ENCODE measurements at places on chromosomes 2 and 18. TPM values are rescaled to one million over a fixed set of nuclear protein-coding genes. Genes with fewer than 3 reads are reported as not detected.

Gene ANKAR
- total RNA-seq = 10.3 TPM

GRCh38 chr2:75023666-75024455 lies 65.4 kb downstream of the POLE4 start:
- no peak overlapping the region for H3K27ac ChIP-seq
- H3K4me1 ChIP-seq = peaks cover 2% of the 10 kb centered on the region
- no peaks in the 10 kb centered on the region for H3K27me3 ChIP-seq
- H3K4me3 ChIP-seq = no peak overlapping the region

DNA sequence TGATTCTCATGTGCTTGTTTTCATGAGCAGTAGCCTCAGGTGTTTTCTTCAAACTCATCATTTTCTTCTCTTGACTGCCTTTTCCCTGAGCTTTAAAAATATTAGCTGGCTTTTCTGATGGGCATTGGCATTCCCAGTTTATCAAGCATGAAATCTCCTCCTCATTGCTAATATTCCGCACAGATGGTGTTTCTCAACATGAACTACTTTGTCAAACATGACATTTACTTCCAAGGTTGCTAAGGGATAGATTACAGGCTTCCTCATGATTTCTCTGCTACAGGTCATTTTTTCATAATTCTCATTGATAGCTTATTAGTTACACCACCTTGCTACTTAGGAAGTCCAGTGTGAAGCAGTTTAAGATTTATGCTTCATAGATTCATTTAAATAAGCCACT lies 1116.9 kb upstream of the CNTNAP5 start:
- H3K36me3 ChIP-seq = no peaks in the 10 kb centered on the region
- DNase-seq = no peak
- H3K4me3 ChIP-seq = no peak overlapping the region
- no peaks in the 10 kb centered on the region for H3K4me1 ChIP-seq
- no peak overlapping the region for H3K27ac ChIP-seq

Gene ELOA2
- not detected for total RNA-seq

GRCh38 chr2:62055724-62056336 lies 140.1 kb upstream of the B3GNT2 start:
- no peaks in the 10 kb centered on the region for H3K27me3 ChIP-seq
- no peak for DNase-seq
- H3K36me3 ChIP-seq = no peaks in the 10 kb centered on the region
- H3K27ac ChIP-seq = no peak overlapping the region

GRCh38 chr2:70746094-70746974 lies 21.7 kb downstream of the ADD2 start:
- no peak for DNase-seq
- no peaks in the 10 kb centered on the region for H3K36me3 ChIP-seq
- no peak overlapping the region for H3K27ac ChIP-seq
- no peak overlapping the region for H3K4me3 ChIP-seq

GRCh38 chr2:1011006-1011405 lies 60.4 kb downstream of the SNTG2 start:
- H3K4me1 ChIP-seq = peaks cover 10% of the 10 kb centered on the region
- H3K4me3 ChIP-seq = no peak overlapping the region
- H3K27ac ChIP-seq = no peak overlapping the region

Gene TUBA3E
- total RNA-seq = not detected

DNA sequence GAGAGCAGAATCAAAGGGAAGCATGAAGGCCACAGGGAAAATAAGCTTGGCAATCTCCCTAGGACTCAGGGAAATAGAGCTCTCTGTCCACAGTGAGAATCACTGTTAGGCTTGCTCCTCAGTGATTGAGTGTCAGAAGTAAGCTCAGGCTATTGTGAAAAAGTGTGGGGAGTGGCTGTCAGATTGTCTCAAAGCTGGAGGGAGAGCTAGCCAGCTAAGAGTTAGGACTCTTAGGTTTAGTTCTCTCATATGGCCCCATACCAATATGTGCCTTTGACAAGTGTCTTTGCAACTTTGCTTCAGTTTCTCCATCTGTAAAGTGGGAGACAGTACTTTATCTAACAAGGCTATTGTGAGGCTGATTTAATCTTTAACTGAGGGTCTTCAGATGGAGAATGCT lies 17.2 kb downstream of the EIF4E2 start:
- DNase-seq = no peak
- peaks cover 18% of the 10 kb centered on the region for H3K36me3 ChIP-seq

DNA sequence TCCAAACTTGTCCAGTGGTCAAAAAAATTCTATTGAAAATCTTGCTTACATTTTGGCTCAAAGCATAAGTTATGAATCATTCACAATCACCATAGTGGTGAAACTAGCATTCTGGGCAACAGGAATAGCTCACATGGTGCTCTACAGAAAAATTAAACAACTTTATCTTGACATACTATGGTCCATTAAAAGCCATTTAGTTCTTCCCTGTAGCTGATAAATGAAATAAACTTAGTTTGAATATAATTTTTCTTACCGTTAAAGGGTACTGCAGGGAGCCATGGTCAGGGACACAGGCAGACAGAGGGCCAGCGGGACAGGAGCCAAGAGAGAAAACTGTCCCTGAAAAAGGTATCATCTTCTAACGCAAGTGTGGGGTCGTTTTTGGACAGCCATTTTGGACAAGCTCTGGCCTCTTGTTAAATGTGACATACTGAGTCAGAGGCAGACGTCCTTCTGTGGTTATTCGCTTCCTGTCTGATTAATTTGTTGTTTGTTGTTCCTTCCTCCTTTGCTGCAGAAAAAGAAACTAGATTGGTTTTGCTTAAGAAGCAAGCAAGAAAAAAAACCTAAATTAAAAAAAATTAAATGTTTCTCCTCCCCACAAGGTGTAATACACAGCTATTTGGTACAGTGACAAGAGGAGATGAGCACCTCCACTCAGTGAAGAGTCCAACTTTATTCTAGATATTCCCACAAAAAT lies at the start of gene WIPF1:
WIPF1 (minus strand) TSS at position 460 of the 703 bp plus-strand sequence. CDS start 12,231 bp downstream, outside the sequence.
- no peak within 1 kb of the TSS for H3K27ac ChIP-seq
- H3K27me3 ChIP-seq = no peaks in the 10 kb centered on the region
- DNase-seq = no peak
- peaks cover 2% of the 10 kb centered on the region for H3K36me3 ChIP-seq

- H3K27me3 ChIP-seq = no peaks in the 10 kb centered on the region
- H3K4me3 ChIP-seq = no peak overlapping the region
- H3K27ac ChIP-seq = no peak overlapping the region
- no peaks in the 10 kb centered on the region for H3K4me1 ChIP-seq
Measured at GRCh38 chr18:13530033-13530878, 196.1 kb downstream of the FAM210A start.

- H3K27me3 ChIP-seq = no peaks in the 10 kb centered on the region
- no peak overlapping the region for H3K4me3 ChIP-seq
- DNase-seq = no peak
- peaks cover 5% of the 10 kb centered on the region for H3K36me3 ChIP-seq
- H3K4me1 ChIP-seq = no peaks in the 10 kb centered on the region
- no peak overlapping the region for H3K27ac ChIP-seq
Measured at GRCh38 chr2:238015705-238016104, 45.1 kb upstream of the SCLY start.
